ENCODE measurements at places on chromosomes 16 and 17.
A peak's percentile ranks its signal among the peaks of the same experiment; 100 is the strongest.

GRCh38 chr17:79537061-79537460 lies 73.8 kb downstream of the RBFOX3 start:
- DNase-seq = no peak

DNA sequence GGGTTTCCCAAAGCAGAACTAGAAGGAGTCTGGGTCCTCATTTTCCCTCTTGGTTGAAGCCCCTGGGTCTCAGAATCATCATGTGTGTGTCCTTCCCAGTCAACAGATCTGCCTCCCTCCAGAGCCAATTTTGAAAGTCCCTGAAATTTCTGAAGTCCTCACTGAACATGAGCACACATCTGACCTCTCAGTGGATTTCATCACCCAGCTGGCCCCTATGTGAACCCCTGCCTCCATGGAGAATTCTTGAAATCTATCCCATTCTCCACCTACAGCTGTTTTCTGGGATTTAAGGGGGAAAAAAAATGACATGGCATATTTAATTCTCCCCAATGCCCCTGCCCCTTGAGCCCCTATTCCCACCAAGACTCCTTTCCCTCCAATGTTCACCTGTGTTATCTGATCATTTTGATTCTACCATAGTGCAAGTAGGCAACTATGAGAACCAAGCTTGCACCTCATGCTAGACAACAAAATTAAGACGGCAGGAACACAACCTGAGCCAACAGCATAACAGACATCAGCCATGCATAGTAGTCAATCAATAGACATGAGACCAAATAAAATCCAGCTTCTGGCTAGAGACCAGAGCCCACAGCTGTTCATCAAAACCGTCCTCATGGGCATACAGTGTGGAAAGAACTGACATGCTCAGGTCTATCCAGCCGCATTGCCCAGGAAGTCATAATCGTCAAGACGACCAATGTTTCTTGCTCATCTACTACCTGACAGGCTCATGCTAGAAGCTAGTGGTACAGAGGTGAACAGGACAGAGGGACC lies 14.9 kb downstream of the SOX9 start:
- DNase-seq = no peak

- DNase-seq = no peak
Measured at GRCh38 chr16:27432558-27432957, 30.6 kb downstream of the IL21R start.

GRCh38 chr16:85350973-85351372 lies 238.7 kb upstream of the CIBAR2 start:
- DNase-seq = peak; percentile 68

DNA sequence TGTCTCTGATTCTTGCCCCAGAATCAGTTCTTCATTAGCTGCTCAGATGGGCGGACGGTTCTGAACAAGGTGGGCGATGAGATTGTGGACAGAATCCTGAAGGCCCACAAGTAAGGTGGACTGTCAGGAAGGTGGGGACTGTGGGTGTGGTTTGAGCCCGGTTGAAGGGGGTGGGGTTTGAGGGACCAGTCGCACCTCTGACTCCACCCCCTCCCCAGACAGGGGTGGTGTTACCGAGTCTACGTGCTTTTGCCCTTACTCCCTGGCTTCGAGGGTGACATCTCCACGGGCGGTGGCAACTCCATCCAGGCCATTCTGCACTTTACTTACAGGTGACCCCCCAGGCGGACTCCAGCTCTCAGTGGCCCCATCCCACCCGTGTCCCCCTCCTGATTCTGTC lies 11.3 kb downstream of the PLD2 start:
- no peak for DNase-seq

GRCh38 chr17:8725881-8726876 lies 18.5 kb downstream of the CCDC42 start:
- no peak for DNase-seq

DNA sequence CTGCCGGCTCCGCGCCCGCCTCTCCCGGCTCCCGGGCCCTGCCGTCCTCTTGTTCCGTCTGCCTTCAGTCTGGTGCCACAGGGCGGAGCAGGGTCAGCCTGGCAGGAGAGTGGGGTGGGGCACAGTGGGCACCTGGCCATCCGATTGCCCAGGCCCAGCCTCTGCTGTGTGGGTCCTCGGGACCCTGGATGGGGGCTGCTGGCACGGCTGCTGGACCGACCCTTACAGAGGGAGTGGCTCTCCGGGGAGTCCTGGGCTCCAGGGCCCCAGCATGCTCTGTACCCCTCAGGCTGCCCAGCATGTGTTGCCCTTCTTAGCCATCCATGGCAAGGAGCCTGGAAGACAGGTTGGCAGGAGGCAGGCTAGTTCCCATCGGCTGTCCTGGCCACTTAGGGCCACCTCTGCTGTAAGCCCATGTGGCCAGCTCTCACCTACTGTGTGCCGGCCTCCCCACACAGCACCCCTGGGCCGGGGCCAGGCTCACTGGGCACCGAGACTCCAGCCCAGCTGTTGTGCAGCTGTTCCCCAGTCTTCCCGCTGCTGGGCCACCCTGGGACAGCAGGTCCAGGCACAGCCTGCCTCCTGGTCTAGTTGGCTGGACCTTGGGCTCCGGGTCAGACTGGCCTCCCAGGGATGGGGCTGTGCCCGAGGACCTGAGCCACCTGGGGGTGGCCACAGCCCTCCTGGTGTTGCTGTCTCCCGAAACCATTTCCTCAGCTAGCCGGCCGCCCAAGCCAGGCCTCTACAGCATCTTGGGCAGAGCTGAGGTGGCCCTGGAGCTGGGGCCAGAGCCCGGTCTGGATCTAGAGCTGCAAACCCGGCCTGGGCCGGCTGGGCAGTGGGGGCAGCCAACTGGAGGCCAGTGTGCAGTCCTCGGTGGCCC lies 24.9 kb downstream of the BAHCC1 start:
- no peak for DNase-seq

- DNase-seq = no peak
Measured at GRCh38 chr17:35749560-35750412, 3.3 kb downstream of the GAS2L2 start.

- DNase-seq = no peak
Measured at GRCh38 chr17:45299361-45299760, 17.5 kb downstream of the MAP3K14 start.

GRCh38 chr16:14164916-14165662 lies 94.0 kb downstream of the MRTFB start:
- no peak for DNase-seq

DNA sequence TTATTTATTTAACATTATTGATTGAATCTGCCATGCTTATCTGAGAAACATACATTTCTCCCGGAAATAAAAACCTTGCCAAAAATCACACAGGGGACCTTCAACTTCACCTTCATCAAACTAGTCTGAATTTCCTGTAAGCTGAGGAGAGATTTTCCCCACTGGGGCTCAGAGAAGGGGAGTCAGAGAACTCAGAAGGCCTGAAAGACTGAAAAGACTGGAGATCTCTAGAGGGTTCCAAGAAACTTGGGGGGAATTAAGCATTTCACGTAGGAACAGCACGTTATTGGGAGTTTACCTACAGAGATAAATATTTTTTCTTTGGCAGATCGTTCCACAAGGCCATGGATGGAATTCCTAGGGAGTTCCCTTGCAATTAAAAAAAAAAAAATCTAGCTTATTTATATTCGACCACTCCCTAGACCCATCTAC lies 528 bp upstream of the NOL11 start:
- no peak for DNase-seq

GRCh38 chr16:57485091-57485915 lies 990 bp downstream of the DOK4 start:
- no peak for DNase-seq

GRCh38 chr16:57462209-57462977 lies at the start of gene POLR2C:
POLR2C (plus strand) TSS chr16:57462679; CDS start chr16:57462725, 46 bp downstream.
- peak; percentile 67 for DNase-seq

DNA sequence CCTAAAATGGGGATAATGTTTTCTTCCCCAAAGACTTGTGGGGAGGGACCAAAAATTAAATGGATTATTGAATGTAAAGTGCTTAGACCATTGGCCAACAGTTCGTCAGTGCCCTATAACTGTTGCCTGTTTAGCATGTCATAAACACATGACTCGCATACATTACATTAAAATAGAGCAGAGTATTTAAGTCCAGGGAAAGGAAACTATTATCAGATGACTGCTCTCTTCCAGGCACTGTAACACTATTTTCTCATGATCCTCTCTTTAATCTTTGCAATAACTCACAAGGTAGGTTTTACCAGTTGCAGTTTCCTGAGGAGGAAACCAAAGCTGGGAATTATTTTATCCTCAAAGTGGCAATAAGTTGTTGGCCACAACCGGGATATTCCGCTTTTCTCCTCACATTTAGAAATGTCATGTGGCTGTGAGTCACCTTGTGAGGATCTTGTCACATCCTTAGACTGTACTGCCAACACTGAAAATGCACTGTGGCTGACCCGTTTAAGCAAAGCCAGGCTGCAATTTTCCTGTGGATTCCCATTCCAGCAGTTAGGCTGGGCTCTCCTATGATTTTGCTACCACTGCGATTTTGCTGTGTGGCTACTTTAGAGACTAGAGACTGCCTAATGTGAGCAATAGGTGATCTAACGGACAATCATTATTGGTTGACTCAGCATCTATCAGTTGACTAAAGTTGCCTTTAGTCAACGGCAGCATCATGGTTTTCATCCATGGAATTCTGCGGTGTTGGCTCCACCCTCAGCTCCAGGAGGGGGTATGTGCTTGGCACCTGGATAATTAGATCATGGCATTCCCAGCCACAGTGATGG lies 58.3 kb upstream of the DHX40 start:
- no peak for DNase-seq

- no peak for DNase-seq
Measured at GRCh38 chr16:72189865-72190371, 18.0 kb upstream of the PMFBP1 start.

- no peak for DNase-seq
Measured at GRCh38 chr17:50063561-50064252, 7.8 kb downstream of the ITGA3 start.

GRCh38 chr17:70636517-70637133 lies 467.3 kb downstream of the KCNJ2 start:
- DNase-seq = no peak

- DNase-seq = no peak
Measured at GRCh38 chr17:70171159-70171558, 1.8 kb downstream of the KCNJ2 start.

GRCh38 chr17:34756637-34757021 lies 177.2 kb downstream of the TMEM132E start:
- no peak for DNase-seq

Data from anterior cingulate cortex (tissue), 58 donors.